SK-MEL-5 (cell line): ENCODE measurements at places on chromosomes 4 and X. TPM values are rescaled to one million over a fixed set of nuclear protein-coding genes. Genes with fewer than 3 reads are reported as not detected.

Gene PAGE2
- not detected in 2 replicates for total RNA-seq

Gene ZAR1
- not detected in 2 replicates for total RNA-seq

DNA sequence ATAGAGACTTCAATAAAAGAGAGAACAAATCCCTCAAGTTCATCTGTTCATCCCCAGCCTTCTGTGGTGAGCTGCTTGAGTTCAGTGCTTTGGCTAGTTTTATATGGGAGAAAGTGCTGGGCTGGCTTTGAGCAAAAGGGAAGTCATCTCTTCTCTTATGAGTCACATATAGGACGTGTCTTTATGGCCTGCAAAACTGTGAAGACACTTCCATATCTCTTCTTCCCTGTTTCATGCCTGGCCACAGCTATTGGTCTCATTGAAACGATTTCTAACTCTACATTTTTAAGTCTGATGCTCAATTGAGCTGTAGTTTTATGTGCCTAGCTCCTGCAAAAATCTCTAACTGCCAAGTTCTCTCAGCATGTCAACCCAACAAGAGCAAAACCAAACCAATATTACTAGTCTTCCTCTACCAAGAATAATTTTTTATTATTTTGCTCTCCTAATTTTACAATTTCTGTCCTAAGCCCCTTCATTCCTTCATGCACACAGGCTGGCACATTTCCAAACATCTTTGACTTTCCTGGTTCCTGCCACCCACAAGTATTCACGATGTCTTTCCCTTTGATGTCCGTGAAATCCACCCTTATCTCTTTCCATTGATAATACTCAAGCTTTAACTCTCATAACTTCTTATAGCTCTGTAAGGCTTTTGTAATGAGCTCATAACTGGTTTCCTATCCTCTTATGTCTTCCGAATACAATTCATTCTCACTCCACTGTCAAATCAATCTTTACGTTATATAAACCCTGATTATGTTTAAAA, 165.3 kb downstream of the BTC start:
- DNase-seq: no peak

DNA sequence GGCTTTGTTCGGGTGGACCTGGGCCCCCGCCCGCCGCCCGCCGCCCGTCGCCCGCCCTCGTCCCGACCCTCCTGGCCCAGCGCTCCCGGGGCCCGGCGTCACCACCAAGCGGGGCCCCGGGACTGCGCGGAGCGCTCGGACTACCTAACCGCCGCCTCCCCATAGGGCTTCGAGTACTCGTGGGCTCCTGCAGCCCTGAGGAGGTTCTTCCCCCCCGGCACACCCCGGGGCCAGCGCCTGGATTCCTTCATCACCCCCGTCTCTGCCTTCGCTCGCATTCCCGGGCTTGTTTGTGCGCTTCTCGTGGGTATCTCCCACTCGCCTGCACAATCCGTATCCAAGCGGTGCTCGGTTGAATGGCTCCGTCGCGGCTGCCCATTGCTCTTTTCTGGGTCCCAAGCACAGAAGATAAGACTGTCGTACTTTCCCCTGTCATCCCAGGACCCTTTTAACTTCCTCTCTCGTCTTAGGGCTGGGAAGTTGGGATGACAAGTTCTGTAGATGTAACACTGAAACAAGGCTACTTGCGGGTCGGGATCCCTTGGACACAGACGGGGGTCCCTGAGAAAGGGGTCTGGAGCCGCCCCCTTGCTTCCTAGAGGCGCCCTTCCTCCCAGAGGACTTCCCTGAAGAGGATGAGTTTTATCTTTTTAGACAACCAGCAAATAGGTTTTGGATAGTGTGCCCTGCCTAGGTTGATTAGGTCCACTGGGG, 565 bp downstream of the MOB1B start:
- peak; percentile 8 for DNase-seq

Gene PNMA5
- not detected in 2 replicates for total RNA-seq

- no peak for DNase-seq
Measured at GRCh38 chr4:78024085-78024484, 33.0 kb upstream of the FRAS1 start.

GRCh38 chrX:119055687-119056086, 17.1 kb upstream of the CT47C1 start:
- no peak for DNase-seq

GRCh38 chr4:55378617-55379467, 16.9 kb upstream of the TMEM165 start:
- DNase-seq: peak; percentile 62

DNA sequence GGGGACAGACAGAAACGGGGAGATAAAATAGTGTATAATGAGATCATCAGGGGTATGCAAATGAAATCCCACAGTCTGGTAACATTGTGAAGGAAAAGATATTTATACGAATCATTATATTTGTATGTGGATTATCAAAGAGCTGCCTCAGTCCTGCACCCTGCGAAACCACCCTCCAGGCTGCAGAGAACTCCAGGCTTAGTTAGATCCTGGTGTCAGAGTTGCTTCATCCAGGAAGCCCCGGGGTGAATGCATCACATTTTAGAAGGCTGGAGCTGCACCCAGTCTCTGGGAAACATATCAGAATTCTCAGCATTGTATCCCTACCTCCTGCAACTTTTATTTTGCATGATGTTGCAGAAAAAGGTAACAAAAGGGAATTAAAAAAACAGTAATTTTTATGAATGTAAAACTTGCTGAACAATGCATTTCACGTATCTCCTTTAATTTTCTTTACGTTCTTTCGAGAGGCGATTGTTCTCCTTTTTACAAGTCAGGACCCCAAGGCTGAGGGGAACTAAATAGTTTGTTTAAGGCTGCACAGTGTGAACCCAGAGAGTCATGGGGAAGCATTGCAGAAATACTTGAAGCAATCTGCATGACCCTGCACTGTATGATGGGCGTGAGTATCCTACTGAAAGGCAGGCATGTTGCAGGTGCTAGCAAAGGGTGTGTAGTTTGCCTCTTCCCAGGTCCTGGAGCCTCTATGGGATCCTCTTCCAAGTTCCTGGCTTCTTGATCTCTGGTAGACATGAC, 299.5 kb upstream of the CLNK start:
- no peak for DNase-seq

Gene TCEANC
- 4.1 and 5.4 TPM in 2 replicates for total RNA-seq

Gene KCNE5
- total RNA-seq: 0.08 and 0.29 TPM in 2 replicates

DNA sequence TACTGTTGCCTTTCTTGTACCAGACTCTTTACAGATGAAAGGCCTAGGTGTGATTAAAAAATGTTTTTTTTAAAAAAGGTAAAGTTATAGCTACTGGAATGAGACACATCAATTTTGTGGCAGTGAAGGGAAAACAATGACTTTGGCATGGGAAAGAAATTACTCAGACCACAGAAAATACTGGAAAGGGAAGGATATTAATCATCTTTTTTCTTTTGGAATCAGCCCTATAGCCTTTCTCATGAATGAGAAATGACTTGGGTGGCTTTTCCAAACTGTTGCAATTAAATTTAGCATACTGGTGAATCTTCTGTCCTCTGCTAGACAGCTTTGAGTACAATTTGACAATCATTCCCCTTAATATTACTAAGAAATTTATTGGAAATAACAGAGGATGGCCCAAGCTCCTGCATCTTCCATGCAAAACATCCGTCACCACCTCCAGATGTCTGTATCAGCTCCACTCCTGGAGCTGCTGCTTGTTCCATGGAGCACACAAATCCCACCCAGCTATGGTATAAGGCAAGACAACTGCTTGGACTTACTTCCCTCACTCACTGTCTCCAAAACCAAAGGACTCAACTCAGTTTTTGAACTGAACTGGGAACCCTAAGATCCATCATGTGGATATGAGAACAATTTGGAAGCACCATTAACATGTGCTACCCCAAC, 97.6 kb upstream of the ARSJ start:
- no peak for DNase-seq

DNA sequence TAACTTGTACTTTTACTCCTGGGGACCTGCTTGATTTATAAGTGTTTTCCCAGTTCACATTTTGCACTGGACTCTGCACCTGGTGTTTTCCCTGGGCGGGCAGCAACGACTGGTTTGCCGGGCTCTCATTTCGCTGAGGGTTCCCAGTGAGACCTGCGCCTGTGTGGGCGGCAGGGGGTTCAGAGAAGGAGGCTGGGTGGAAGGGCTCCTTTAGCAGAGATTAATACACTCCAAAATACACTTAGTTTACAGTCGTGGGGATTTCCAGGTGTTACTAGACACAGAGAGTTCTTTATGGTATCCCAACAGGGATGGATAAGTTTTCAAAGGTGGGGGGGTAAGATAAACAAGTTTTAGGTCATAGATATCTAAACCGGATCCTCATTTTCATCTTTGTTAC, 53.0 kb upstream of the SHISA3 start:
- no peak for DNase-seq
